Muscle of back (tissue), 13 donors: ENCODE measurements at places on chromosomes 2 and 18.

DNA sequence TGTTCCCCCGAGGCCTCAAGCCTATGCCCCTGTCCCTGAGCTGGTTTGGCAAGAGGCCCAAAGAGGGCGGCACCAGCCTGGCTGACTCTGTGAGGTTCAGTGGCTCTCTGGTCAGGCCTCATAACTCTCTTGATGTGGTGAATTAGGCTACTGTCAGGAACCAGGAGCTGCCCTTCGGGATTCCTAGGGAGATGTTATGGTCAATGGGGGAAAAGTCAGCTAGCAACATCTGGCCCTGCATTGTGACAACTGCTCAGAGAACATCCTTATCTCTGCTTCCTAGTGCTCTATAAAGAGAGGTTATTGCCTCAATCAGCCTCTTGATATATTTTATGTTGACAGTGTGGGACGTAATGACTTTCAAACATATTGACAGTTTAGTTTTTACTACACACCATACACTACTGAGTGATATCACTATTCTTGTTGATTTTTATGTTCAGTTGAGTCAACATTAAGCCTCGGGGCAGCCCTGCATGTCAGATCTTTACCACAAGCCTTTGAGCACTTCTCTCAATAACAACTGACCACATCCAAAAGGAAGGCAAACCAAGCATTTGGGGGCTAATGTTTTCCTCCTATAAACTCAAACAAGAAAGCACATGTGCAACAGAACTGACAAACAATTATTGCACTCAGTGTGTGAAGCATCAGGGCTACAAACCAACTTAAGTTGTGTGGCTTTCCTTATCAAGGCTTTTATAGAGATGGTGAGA is 448.3 kb upstream of the SLC14A2 start:
- no peak for DNase-seq

- no peak for DNase-seq
Measured at GRCh38 chr18:6923220-6923619, 193.7 kb downstream of the ARHGAP28 start.

GRCh38 chr2:189046320-189046719 is 72.1 kb downstream of the COL3A1 start:
- no peak for DNase-seq

- DNase-seq, result no peak
Measured at GRCh38 chr2:46284796-46285195, 12.4 kb upstream of the EPAS1 start.

DNA sequence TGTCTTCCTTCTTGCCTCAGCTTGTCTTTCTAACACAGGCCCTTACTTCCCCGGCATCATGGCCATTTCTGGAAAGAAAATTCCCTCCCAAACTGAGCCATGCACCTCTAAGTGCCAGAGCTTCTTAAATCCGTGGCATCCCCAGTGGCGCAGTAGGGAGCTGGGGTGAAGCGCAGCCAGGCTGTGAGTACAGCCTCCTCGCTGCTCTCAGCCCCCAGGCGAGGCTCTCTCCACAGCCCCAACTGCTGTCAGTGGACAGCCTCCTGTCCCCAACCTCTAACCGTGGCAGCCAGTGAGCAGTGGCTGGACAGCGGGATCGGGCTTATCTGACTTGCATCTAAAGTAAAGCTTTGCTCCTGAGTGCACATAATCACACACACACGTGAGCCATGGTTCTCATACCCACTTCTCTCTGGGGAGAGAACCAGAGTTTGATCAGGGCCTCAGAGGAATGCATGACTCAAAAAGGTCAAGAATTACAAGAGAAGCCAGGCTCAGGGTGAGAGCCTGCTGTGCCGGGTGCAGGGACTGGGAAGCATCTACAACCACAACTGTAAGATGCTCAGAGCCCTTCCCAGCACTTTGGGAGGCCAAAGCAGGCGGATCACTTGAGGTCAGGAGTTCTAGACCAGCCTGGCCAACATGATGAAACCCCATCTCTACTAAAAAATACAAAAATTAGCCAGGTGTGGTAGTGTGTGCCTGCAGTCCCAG is 50.7 kb downstream of the SFXN5 start:
- no peak for DNase-seq

GRCh38 chr2:126999106-126999756 is 100.5 kb downstream of the TEX51 start:
- no peak for DNase-seq

GRCh38 chr18:22639561-22639960 is 221.8 kb upstream of the CTAGE1 start:
- DNase-seq, result peak; percentile 30

DNA sequence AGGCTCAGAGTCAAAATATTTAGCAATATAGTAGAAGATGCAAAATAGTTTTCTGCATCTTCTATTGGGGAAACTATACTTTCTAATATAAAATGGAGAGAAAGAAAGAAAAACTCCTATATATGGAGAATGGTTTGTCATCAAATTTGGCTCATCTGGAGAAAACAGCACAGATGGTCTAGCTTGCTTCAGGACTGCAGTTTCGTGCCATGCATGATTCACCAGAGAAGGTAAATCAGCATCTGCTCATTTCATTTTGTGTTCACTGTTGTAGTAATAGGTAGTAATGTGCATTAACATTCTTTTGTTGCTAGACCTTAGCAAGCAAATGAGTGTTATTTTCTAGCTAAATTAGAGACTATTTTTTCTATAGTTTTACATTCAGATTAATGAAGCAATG is 179.0 kb downstream of the ASXL3 start:
- DNase-seq, result no peak

GRCh38 chr2:69018678-69019095 is 5.7 kb downstream of the ANTXR1 start:
- no peak for DNase-seq

DNA sequence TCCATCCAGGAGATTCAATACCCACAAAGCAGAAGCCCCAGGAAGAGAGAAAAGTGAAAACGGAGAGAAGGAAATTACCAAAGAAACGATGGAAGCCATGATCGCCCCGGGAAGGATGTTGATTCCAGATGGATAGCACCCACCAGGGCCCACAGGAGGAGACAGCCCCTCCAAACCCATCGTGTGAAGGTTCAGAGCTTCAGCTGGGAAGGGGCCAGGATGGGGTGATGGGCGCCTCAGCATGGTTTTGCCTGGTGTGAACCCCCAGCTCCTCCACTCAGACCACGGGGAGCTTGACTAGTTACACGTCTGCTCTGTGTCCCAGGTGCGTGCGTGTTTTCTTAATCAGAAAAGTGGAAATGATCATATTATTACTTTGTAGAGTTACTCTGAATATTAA is 264.5 kb downstream of the EIPR1 start:
- no peak for DNase-seq

- DNase-seq, result peak; percentile 41
Measured at GRCh38 chr2:42001711-42002201, 46.1 kb upstream of the PKDCC start.
